ENCODE measurements at places on chromosomes 3 and 15.

GRCh38 chr3:134624537-134625287 lies 26.1 kb downstream of the KY start:
- DNase-seq, result no peak

DNA sequence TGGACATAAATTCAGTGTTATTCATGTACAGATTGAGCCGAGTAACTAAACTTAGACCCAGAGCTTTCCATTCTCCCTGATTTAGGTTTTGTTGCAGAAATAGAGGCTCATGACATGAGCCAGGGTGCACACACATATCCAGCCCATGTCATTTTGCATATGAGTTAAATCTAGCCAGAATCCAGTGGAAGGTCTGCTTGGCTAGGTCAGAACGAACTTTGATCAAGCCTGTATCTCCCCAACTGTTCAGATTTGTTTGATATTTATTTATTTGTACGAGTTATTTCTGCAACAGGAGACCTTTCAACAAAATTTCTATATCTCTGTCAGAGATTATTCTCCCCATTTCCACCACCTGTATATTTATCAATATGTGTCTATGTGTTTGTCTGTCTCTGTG lies 247.5 kb upstream of the THBS1 start:
- DNase-seq, result no peak

DNA sequence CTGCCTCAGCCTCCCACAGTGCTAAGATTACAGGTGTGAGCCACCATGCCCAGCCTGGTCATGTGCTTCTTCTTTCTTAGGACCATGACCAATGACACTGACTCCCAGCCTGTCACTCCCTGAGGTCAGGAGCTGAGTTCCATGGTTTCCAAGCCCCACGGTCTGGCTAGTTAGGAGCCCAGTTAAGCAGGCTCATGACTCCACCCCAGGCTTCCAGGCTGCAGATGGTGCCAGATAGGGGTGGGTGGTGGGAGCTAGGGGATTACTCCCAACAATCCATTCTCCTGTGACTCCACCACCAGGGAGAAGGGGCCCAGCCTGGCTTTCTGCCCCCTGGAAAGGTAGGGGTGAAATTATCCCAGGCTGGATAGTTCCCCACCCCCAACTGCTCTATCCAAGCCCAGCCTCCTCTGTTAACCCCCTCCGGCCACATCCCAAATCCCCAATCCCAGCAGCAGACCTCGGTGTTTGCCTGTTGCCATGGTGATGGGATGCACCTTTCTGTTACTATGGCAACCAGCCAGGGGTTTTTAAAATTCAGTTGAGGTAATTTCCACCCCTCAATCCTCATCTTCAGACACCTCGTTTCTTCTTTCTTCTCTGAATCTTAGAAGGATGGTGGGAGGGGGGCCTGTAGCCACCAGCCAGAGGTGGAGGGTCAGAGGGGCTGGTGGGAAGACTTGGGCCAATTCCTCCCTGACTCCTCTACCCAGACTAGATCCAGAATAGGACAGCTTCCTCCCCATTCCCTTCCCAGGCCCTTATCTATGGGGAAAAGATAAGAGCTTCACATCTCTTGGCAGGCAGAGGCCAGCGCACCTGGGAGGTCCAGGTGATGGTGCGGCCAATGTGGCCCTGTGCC lies 22.5 kb upstream of the SEMA3F start:
- DNase-seq, result no peak

- no peak for DNase-seq
Observed at GRCh38 chr3:32309654-32310242, 71.3 kb downstream of the CMTM8 start.

GRCh38 chr3:11976976-11977375 lies 27.2 kb upstream of the SYN2 start:
- no peak for DNase-seq

DNA sequence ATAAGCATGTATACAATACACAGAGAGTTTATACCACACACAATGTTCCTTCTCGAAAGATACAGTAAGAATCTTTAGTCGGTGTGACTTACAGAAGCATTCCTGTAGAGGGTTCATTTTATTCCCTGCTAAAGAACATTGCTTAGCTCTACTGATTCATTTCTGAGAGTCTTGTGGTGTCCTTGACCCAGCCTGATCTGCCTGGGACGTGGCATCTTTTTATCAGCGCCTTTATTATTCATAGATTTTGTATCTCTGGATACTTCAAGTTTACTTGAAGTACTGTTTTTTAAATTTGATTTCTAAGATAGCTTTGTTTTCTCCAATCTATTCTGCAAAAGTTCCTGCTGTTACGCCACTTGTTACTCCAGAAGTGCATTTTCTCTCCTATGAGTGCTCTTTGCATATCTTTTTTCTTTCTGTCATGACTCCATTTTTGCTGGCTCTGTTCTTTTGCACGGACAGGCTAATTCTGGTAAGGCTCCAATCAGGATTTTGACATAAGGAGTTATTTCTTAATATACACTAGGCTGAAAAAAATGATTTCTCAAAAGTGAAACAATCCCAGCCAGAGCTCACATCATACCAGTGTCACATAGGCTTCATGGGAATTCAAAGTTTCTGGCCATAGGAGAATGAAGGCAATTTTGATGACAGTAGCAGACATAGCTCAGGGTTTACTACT lies 114.5 kb upstream of the TNIK start:
- no peak for DNase-seq

DNA sequence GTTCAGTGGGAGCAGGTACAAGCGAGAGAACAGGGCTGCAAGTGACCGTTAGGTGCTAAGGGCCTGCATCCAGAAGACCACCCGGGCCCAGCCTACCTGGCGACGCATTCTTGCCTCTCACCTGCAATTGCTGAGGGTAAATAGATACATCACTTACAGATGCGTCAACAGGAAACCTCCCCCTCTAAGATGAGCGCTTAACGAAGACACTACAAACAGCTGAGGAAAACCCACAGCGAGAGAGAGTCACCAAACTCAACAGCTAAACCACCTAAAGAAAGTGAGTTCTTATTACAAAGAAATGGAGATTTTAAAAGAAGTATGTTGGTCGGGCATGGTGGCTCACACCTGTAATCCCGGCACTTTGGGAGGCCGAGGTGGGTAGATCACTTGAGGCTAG lies 157.9 kb downstream of the CHSY1 start:
- no peak for DNase-seq

- no peak for DNase-seq
Observed at GRCh38 chr3:81743096-81744025, 18.1 kb downstream of the GBE1 start.

DNA sequence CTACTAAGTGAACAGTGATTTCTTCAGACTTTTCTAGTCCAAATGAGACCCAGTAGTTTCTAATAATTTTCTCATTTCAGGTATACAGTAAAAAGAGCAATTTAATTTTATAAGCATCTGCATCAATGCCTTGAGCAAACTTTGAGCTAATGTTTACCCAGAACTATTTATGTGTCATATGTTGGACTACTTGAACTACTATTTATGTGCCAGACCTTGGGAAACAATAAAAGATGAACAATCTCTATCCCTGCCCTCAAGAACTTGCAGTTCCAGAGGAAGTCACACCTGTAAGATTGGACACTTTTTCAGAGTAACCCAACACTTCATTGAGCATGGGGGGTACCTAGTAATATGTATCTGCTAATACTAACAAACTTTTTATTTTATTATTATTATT lies 2.3 kb upstream of the UBE3A start:
- no peak for DNase-seq

- no peak for DNase-seq
Observed at GRCh38 chr15:87944691-87945090, 311.8 kb downstream of the NTRK3 start.

DNA sequence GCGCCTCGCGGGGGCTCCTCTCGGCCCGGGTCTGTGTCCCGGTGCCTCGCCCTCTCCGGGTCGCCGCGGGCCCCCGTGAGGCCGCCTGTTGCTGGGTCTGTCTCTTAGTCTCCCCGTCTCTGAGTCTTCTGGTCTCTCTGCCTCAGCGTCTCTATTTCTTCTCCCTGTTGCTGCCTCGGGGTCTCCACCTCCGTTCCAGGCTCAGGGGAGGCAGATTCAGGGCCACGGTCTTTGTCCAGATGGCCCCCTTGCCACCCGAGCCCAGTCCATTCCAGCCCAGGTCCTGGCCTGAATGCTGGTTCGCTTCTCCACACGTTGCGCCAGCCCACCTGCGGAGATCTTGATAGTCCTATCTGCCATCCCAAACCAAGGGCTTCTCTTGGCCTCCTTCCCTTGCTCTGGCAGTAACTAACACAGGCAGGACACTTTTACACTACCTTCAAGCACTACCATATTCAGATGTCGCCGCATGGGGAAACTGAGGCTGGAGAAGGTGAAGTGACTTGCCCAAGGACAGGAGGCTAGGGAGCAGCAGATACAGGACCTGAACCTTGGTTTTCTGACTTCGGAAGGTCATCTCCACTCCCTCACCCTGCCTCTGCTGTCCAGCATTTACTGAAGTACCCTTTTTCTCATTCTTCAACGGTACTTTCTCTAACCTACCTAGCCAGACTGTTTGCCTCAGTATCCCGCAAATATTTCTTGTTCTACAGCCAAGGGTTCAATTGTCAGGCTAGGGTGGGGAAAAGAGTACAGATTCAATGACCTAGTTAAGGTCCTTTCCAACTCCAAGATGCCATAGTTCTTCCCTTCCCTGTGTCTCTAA lies 616 bp upstream of the IGDCC4 start:
- DNase-seq, result no peak

GRCh38 chr3:128349963-128350599 lies 116.6 kb downstream of the DNAJB8 start:
- DNase-seq, result peak; percentile 6

DNA sequence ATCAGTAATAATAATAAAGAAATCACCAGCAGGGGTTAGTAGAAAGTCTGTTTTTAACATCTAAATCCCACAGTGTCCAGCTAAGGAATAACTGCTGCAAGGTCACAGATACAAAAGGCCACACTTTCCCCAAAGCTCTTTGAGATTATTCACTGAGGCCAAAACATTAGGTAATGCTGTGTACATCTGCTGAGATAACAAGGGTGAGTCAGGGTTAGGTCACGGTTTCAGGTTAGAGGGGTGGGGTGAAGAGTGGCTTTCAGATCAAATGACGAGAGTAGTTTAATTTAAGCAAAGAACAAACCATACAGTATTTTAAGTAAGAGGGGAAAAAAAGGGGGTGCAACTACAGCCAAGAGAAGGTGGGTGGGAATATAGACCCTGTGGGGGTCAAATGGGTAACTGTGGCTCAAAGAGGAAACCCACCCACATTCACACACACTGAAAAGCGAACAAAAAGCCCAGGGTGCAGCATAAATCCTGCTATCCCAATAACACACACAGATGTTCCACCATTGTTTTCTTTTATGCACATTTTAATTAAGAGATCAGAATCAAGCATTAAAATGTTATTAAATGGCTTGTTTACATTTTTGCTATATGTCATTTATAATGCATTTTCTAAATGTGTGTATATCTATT lies 412.9 kb downstream of the TIGIT start:
- DNase-seq, result no peak

GRCh38 chr15:29100486-29101000 lies 169.1 kb downstream of the NSMCE3 start:
- DNase-seq, result peak; percentile 2

- no peak for DNase-seq
Observed at GRCh38 chr3:60854791-60855190, 396.5 kb downstream of the FHIT start.

- DNase-seq, result no peak
Observed at GRCh38 chr3:45366290-45366689, 22.1 kb upstream of the LARS2 start.

DNA sequence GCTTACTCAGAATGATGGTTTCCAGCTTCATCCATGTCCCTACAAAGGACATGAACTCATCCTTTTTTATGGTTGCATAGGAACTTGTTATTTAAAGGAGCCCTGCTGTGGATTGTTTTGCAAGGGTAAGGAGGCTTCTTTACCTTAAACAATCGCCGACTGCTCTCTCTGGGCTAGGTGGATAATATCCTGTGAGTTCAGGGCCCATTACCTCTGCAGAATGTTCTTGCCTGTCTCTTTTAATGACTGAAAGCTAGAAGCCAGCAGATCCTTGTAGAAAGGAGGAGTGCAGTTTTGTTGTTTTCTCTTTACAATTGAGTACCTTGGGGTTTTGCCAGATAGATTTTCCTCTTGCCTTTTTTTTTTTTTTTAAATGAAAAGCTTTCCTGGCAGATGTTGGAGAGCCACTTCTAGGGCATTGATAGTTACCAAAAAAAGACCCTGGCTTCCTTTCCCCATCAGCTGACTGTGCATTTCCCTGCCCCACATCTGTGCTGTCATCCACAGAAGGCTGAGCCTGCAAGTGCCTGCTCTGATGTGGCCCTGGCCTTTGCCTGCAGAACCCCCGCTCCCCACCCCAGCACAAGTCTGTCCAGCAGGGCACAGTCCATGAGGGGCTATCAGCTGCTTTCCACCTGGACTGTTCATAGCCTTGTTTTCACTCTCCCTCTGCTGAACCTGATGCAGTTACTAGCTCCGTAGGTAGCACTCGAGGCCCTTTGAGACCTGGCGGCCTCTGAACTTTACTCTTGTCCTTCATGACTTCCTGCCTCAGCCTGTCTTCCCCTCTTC lies 113.1 kb downstream of the CHCHD6 start:
- no peak for DNase-seq

DNA sequence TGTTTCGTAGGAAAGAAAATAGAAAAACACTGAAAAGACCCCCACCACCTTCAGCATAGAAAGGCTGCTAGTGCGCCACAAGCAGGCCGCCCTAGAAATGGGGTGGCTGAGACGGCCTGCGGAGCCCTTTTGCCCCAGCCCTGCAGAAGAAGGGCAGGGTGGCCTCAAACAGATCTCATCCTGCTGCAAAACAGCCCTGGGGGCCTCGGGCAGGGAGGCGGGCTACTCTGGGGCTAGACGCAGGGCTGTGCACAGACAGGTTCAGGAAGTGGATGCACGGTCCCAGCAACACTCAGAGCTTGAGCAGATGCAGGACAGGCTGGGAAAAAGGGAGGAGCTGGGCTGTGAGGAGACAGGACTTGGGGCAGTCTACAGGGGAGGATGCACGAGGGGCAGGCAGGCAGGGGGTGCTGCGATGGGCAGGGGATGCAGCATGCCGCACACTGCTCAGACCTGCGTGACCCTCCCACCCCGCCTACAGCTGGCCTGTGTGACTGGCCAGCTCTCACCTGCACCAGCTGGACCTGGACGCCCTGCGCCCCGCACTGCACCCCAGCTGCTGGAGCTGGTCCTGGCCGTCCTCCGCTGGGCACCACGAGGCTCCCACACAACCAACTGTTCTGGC lies 34.3 kb downstream of the ZXDC start:
- no peak for DNase-seq

- no peak for DNase-seq
Observed at GRCh38 chr3:177449360-177450006, 252.2 kb upstream of the TBL1XR1 start.

DNA sequence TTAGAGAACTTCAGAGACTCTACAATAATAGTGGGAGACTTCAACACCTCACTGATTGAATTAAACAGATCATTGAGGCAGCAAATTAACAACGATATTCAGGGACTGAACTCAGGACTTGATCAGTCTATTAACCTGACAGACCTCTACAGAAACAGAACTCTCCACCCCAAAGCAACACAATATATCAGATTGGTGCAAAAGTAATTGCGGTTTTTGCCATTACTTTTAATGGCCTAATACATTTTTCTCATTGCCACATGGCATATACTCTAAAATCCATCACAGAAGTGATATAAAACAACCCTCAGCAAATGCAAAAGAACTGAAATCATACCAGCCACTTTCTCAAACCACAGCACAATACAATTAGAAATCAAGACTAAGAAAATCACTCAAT lies 298.1 kb upstream of the SGO1 start:
- DNase-seq, result no peak

GRCh38 chr15:84749111-84749991 lies 959 bp downstream of the ZNF592 start:
- peak; percentile 66 for DNase-seq

- DNase-seq, result no peak
Observed at GRCh38 chr15:90065682-90066049, 36.6 kb downstream of the IDH2 start.

Measured in glutamatergic neuron (in vitro differentiated cells).